ENCODE measurements at places on chromosomes 13 and 19.

DNA sequence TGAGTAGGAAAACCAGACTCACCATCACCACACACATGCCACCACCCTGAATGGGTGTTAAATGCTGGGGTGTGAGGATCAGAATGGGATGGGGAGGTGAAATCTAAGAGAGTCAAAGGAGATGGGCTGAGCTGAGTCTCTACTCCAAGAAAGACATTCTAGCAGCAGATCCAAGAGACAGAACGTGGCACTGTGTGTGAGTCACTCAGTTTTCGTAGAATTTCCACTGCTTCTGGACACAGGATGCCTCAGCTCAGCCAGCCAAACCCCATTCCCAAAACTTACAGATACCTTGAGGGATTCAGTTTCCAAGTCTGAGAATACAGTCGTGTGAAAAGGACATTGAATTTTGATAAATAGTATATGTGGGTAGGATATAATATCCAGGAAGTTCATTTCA, 7.3 kb upstream of the CYP2A7 start:
- no peak for DNase-seq

GRCh38 chr19:13700621-13701020, 63.7 kb upstream of the MRI1 start:
- no peak for DNase-seq

DNA sequence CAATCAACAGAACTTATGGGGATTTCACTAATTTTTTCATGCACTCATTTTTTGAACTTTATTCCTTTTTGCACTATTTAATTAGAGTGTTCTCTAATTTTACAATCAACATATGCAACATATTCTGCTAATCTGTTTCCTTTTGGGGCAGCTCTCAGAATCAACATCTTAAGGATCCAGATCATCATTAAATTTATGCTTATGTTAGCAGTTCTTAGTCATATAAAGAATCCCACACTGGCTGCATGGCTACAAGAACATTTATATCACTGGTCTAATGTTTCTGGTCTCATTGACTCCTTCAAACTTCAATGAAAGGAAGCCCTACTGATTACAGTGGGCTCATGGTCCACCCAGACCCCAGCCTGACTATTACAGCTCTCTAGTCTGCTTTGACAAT, 245.2 kb downstream of the RBM26 start:
- no peak for DNase-seq

DNA sequence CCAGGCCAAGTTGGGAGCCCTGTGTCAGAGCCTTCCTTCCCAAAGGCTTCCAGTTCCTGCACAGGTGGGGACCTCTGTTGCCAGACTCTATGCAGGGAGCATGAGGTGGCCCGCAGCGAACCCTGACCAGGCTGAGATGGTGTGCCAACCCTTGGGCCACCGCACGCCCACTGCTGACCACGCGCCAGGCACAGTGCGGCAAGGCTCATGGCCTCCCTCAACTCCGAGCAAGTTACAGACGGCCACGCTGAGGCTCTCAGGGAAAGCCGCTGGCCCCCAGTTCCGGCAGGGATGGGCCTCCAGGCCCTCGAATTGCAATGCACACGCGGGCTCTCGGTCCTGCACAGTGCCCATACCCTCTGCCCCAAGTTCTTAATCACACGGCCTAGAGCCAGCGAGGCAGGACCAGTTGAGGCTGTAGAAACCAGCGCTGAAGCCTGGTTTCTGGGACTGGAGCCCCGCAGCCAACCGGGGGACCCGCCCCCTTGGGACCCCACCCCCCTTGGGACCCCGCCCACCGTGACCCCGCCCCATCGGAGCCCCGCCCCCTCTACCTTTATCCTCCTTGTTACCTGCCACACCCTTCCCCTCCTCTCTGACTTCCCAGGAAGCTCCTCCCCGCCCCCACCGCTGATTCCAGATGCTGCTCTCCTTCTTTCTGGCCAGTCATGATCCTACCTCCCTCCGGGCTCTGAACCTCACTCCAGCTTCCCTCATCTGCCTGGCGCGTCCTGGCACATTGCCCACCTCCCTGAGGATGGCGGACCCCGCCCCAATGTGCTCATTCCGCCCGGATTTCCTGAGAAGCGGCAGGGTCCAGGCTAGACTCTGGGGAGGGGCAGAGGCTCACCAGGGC, 6.0 kb downstream of the PEX11G start:
- DNase-seq = no peak

DNA sequence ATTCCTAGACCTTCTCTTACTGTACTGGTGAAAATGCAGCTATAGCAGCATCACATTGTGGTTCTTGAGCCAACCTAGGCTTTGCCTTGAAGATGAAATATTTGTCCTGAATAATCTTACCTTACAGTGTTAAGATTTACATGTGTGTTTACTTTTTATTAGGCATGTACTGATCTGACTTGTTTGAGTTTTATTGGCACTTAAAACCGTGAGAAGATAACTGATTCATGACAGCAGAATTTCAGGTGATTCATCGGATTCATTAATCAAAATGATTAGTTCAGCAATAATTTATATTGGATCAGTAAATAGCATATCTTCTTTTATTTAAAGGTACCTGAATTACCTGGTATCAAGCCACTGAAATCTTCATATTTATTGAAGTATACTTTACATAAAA, 296.3 kb downstream of the KLF5 start:
- DNase-seq = no peak
